Hematopoietic multipotent progenitor cell (in vitro differentiated cells): ENCODE measurements at places on chromosomes 2 and 18. TPM values are rescaled to one million over a fixed set of nuclear protein-coding genes. Genes with fewer than 3 reads are reported as not detected.

DNA sequence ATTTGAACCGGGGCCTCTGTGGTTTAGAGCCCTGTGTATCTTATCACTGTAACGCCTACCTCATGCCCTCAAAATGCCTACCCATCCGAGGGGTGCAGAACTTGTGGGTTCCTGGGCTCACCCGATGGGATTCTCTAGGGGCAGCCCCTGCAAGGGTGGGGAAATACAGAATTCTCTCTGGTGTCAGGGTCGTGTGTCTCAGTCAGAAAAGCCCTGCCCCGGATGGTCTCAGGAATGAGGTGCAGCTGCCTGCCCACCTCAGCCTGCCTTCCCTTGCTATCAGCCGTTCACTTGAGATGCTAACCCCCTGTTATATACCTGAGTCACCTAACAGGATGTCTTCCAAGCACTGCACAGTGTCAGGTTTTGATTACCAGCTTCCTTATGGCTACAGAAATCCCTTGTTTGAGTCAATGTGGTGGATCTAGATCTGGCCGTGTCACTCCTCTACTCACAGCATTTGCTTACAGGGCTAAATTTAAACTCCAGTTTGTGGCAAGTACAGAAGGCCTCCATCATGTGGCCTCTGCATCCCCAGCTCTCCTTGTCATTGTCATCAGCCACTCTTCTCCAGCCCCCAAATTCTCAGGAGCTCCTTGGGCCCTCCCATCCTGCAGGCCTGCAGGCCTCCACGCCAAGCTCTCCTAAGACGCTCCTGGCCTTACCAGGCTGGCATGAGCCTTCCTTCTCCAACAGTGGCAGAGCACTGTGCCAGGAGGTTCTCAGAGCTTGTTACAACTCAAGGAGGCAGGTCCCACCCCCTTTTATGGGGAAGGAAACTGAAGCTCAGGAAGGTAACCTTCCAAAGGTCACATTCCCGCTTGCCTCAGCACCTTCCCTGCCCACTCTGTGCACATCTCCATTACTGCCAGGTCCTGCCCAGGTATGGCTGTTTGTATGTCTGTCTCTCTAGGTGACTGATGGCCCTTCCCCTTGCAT, 14.3 kb upstream of the MAP3K2 start:
- no peak for DNase-seq

- DNase-seq = no peak
Measured at GRCh38 chr2:3641181-3641580, 16.8 kb upstream of the ALLC start.

DNA sequence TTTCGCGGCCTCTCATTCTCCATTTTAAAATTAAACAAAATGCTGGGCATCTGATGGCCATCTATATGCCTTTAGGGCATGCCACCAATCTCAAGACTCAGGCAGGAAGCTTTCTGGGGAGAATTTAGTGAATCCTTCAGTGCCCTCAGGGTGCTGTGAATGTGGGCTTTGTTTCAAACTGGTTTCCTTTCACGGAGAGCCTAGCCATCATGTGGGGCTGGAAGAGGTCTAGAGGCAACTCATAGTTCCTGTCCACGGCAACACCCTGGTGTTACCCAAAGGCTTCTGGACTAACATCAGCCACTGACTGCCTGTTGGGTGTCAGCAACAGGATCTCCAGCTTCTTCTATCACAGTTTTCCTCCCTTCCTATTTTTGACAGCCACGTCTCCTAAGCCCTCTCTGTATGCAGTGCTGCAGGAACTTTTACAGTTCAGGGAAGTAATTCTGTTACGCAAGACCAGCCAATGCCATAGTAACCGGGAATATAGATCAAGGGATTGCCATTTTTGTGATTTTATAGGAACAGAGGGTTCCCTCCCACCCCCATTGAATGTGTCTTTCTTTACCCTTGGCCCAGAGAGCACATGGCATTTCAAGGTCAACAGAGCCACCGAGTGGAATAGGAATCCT, 7.9 kb upstream of the WDR33 start:
- DNase-seq = no peak

- DNase-seq = no peak
Measured at GRCh38 chr2:163751696-163752095, 15.9 kb upstream of the FIGN start.

- DNase-seq = no peak
Measured at GRCh38 chr2:173571021-173571821, 216.5 kb downstream of the CDCA7 start.

The SALL3 gene
- not detected for total RNA-seq

DNA sequence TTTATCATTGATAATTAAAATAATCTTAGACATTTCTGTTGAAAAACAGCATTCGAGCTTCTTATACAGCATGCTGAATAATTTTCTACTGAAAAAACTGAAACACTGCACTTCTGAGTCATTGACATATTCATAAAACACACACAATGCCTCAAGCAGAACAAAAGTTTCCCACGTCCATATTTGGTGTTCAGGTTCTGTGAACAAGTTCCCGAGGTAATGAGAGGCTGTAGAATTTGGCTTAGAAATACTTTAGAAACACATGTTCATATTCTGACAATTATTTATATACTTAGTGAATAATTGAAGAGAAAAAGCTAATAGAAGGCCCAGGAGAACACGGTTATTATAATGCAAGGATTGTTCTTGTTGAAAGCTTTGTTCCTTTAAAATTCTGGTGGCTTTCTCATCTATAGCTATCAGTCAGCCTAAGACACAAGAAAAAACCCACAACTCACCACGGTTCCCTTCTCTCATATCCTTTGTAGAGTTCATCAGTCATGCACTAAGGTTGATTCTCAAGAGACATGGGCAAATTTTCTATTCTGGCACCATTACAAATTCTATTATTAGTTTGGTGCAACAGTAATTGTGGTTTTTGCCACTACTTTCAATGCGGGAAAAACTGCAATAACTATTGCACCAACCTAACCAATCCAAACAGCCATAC, 194.4 kb downstream of the TMX3 start:
- no peak for DNase-seq

DNA sequence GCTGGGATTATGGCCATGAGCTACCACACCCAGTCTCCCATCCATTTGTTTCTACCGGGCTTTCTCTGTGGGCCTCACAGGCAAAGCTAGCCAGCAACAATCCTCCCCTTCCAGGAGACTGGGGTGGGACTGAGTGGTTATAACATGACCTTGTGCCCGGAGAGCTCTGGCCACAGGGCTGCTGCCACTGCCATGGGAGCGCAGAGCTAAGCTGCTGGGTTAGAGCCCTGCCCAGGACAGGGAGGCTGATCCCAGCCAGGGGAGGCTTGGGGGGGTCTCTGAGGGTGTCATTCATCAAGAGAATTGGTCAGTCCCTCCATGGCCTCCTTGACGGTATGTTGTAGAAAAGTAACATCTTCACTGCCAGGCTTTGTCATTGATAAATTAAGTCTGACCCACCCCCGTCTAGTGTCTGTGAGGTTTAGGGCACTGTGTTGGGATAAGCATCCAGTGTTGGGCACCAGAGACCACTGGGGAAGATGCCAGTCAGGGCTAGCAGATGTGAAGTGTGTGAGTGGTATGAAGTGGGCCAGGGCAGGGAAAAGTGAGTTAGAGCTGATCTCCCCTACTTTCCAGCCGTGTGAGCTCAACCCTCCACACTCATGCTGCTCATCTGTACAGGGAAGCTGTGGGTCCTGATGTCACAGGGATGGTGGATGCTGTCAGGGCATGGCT, 368.4 kb upstream of the HS6ST1 start:
- no peak for DNase-seq

DNA sequence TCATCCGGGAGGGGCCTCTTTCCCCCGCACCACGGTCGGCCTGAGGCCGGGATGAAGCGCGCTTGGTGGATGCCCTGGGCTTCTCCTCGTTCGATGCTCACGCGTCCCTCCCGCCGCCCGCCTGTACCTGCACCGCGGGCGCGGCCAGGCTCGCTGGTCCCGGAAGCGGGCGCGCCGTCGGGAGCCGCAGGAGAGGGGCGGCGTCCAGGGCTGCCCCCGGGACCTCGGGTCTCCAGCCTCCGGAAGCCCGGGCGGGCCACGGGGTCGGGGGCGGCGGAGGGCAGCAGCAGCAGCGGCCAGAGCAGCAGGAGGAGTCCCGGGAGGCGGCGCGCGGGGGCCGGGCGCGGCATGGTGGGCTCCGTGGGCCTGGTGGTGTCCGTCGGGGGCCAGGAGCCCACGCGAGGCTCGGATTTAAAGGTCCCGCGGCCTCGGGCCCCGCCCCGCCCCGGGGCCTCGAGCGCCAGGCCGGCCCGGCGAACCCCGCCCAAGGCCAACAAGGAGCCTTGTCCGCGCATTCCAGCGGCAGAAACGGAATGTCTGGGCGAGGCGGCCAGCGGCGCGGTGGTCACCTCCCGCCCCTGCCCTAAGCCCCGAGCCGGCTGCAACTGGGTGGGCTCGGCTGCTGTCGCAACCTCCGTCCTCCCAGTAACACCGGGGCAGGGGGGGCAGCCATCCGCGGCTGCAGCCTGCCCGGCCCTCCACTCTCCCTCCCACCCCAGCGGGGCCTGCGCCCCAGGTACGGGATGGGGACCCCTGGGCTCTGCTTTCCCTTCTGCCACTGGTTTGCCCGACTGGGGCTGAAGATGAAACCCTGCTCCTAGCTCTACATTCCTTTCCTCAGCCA, at the start of gene MATN3:
TSS of gene MATN3 (minus strand) at position 387 of the 844 bp plus-strand sequence. CDS start at position 350, 37 bp downstream.
- DNase-seq = no peak

The OXER1 gene
- total RNA-seq = 1.3 TPM

DNA sequence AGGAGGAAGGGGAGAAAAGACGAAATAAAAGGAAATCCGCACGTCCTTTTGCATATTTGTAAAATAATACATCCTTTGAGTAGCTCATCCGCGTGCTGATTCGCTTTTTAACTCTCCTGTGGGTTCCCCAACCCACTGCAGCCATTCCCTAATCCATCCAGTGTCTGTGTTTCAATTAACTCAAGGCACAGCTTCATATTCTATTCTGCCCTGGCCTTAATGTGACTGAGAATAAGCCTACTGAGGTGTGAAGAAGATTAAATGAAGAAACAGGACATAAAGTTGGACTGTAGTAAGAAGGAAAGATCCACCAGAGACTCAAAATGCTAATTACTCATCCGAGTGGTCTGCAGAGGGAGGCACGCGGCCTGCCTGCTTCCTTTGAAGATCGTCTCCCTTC, 161.4 kb upstream of the SH3BP4 start:
- DNase-seq = no peak

DNA sequence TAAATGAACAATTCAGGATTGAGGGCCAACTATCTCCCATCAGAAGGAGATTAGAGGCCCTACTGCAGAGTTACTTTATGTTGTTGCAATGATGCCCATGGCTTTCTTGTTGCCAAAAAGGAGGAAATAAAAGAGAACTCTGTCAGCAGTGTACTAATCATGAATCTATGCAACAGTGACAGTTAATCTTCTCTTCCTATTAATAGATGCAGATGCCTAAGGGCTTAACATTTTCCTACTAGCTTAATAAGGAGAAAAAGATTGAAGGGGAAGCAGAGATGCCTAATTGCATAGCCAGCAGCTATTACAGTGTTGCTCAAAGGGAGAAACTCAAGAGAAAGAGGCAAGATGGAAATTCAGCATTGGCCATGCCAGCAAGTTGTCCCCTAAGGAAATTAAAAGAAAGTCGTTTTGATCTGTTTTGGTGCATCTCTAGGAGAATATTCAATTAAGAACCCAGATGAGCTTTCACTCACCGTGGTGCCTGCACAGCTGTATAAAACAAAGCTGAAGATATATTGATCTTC, 107.1 kb upstream of the KCNJ3 start:
- DNase-seq = no peak

DNA sequence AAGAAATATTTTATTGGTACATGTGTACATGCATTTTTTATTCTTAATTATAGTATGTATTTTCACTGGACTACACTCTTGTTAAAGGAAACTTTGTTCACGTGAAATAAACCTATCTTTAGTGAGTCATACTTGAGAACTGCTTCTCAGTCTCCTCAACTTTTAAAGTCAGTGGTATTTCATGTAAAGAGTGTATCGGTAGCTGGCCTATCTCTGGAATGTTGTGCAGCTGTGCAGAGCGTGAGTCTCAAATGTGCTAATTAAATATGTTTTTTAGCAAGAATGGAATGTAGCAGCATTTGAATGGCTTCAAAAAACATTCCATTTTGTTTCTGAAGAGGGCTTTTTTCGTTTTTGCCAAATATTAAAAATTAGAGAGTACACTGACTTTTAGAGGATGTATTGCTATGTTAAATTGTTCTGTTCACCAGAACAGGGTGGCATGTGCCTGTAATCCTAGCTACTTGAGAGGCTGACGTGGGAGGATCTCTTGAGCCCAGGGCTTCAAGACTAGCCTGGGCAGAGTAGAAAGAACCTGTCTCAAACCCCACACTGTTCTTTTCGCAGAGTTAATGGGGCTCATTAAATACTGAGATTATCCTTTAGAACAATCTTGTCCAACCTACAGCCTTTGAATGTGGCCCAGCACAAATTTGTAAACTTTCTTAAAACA, 14.3 kb downstream of the SPTBN1 start:
- no peak for DNase-seq

DNA sequence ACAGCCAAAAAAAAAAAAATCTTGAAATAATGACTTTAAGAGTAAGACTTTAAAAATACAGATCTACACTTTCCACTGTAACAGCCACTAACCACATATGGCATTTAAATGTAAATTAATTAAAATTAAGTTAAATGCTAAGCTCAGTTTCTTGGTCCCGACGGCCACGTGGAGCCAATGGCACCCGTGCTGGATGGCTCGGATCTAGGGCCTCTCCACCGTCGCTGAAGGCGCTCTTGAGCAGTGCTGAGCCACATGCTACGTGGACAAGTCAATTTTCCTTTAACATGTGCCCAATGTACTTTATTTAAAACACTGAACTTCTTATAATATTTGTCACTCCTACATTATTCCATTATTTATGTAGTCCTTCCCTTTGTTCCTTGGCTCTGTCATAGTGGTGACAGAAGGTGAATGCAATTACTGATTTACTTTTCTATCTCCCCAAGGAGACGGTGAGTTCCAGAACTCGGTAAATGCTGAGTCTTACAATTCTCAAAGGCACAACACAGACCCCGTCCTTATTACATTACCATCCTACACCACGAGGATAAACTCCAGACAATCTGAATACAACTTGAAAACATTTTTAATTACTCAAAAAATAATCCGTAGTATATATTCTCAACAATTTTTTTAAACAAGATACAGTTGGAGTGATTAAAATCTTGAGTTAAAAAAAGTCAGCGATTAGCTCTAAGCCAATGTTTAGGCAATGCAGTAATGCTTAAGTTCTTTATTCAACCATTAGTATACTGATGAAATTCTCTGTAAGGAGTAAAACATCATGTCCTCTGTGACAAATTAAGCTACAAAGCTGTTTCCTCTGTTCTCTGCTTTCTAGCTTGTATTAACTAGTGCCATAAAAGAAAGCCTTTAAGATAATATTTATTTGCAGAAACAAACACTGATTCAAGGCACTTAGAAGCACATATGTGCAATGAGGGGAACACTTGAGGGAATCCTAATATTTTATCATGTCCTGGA, 95.1 kb downstream of the AFF3 start:
- DNase-seq = no peak

The C2orf81 gene
- 2.7 TPM for total RNA-seq
